Upper lobe of right lung (tissue), 1 donor: ENCODE measurements at places on chromosomes 2 and 18. TPM values are rescaled to one million over a fixed set of nuclear protein-coding genes. Genes with fewer than 3 reads are reported as not detected.

- H3K27ac ChIP-seq = no peak overlapping the region
- no peaks in the 10 kb centered on the region for H3K36me3 ChIP-seq
- H3K4me1 ChIP-seq = peaks cover 9% of the 10 kb centered on the region
- H3K27me3 ChIP-seq = no peaks in the 10 kb centered on the region
- H3K4me3 ChIP-seq = no peak overlapping the region
Observed at GRCh38 chr2:234335661-234336228, 161.1 kb downstream of the ARL4C start.

GRCh38 chr2:158181171-158181570 is 79.5 kb downstream of the UPP2 start:
- no peaks in the 10 kb centered on the region for H3K4me1 ChIP-seq
- no peaks in the 10 kb centered on the region for H3K27me3 ChIP-seq
- no peak for DNase-seq
- H3K4me3 ChIP-seq = no peak overlapping the region
- no peaks in the 10 kb centered on the region for H3K36me3 ChIP-seq

- no peak overlapping the region for H3K27ac ChIP-seq
- no peak overlapping the region for H3K4me3 ChIP-seq
- H3K27me3 ChIP-seq = peaks cover 16% of the 10 kb centered on the region
- no peaks in the 10 kb centered on the region for H3K36me3 ChIP-seq
- DNase-seq = no peak
- peaks cover 13% of the 10 kb centered on the region for H3K4me1 ChIP-seq
Observed at GRCh38 chr2:176552501-176553135, 283.4 kb downstream of the MTX2 start.

DNA sequence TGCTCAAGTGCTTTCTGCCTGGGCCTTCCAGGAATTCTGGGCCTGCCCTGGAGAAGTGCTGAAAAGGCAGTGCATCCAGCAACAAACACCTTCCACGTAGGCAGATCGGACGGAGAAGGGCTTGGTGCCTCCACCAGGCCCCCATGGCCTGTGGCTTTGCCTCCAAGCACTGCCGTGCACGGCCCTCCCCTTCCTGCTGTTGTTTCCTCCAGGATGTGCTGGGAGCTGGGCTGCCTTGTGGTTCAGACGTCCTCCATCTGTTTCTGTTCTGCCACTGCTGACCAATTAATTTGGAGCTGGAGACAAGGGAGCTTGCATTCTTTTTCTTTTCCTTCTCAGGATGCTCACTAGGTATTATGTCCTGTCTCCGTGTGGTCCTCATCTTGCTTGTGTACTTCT is 197.0 kb downstream of the HRH4 start:
- peaks cover 7% of the 10 kb centered on the region for H3K4me1 ChIP-seq
- H3K36me3 ChIP-seq = no peaks in the 10 kb centered on the region
- H3K27ac ChIP-seq = no peak overlapping the region
- no peaks in the 10 kb centered on the region for H3K27me3 ChIP-seq
- H3K4me3 ChIP-seq = no peak overlapping the region

GRCh38 chr18:2687390-2688001 is 32.0 kb downstream of the SMCHD1 start:
- H3K4me1 ChIP-seq = peaks cover 8% of the 10 kb centered on the region
- H3K36me3 ChIP-seq = peaks cover 46% of the 10 kb centered on the region
- no peaks in the 10 kb centered on the region for H3K27me3 ChIP-seq

DNA sequence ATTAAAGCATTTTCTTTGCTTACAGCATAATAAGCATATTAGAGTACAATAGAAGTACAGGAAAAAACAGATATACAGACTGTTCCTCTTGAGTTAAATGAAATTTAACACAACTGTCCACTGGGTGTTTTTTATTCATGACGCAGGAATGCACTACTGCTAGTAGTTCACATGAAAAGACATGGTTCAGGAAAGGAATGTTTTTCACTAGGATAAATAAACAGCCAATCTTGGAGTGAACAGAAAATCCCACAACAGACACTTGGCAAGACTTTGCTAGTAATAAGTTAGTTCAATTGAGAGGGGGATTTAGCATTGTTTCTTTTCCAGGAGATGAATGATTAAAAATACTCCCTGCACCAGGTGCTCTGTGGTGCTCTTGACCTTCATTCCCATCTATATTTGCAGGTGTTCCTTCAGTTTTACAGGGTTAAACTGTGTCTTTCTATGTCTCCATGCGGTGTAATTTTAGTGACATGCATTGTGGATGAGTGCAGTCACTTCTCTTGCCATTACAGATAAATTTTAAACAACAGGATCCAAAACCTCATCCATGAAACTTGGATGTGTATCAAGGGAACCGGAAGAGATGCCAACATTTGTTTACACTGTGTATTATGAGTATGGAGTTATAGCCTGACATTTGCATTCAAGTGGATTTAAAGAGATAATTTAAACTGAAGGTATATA is 796.6 kb downstream of the DSC3 start:
- no peaks in the 10 kb centered on the region for H3K36me3 ChIP-seq
- DNase-seq = no peak
- H3K27ac ChIP-seq = no peak overlapping the region
- no peak overlapping the region for H3K4me3 ChIP-seq
- no peaks in the 10 kb centered on the region for H3K27me3 ChIP-seq
- no peaks in the 10 kb centered on the region for H3K4me1 ChIP-seq

DNA sequence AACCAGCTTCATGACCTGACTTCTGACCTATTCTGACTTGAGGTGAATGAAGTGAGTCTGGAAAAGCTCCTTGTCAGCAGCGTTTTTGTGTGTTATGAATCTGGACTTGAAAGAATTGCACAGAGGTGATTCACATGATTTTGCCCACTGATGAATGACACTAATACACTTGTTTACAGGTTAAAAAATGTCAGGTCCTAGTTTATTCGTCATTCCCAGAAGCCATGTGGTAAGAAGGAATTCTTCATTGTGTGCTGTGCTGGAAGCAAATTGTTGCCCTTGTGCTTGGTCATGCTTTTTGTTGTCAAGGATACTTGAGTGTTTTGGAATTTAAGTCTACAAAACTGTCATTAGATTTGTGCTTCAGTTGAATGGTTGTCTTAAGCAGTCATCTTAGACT is 15.5 kb downstream of the SEC11C start:
- H3K36me3 ChIP-seq = peaks cover 75% of the 10 kb centered on the region
- H3K4me3 ChIP-seq = no peak overlapping the region
- no peaks in the 10 kb centered on the region for H3K27me3 ChIP-seq

GRCh38 chr2:186570604-186571003 is 19.3 kb upstream of the ITGAV start:
- H3K36me3 ChIP-seq = no peaks in the 10 kb centered on the region
- H3K4me1 ChIP-seq = peaks cover 4% of the 10 kb centered on the region
- no peak for DNase-seq
- H3K4me3 ChIP-seq = no peak overlapping the region
- no peaks in the 10 kb centered on the region for H3K27me3 ChIP-seq

DNA sequence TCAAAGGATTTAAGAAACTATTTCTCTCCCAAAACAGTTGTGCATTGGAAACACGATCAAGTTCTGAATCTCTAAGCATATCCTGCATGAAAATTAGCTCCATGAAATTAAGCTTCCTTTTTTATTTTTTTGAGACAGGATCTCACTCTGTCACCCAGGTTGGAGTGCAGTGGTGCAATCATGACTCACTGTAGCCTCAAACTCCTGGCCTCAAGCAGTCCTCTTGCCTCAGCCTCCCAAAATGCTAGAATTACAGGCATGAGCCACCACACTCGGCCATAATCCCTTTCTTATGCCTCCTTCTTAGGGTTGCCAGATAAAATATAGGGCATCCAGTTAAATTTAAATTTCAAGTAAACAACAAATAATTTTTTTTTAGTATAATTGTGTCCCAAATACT is 124.4 kb downstream of the ARL4C start:
- H3K4me1 ChIP-seq = peaks cover 17% of the 10 kb centered on the region
- H3K36me3 ChIP-seq = no peaks in the 10 kb centered on the region
- H3K27ac ChIP-seq = no peak overlapping the region
- no peak overlapping the region for H3K4me3 ChIP-seq
- H3K27me3 ChIP-seq = no peaks in the 10 kb centered on the region

- no peaks in the 10 kb centered on the region for H3K36me3 ChIP-seq
- no peaks in the 10 kb centered on the region for H3K4me1 ChIP-seq
- no peak for DNase-seq
- H3K27me3 ChIP-seq = no peaks in the 10 kb centered on the region
Observed at GRCh38 chr2:233976087-233976486, 58.9 kb downstream of the TRPM8 start.

GRCh38 chr2:218024871-218025270 is 22.1 kb upstream of the TNS1 start:
- H3K4me1 ChIP-seq = no peaks in the 10 kb centered on the region
- no peaks in the 10 kb centered on the region for H3K27me3 ChIP-seq
- DNase-seq = peak; percentile 40
- H3K36me3 ChIP-seq = no peaks in the 10 kb centered on the region
- H3K4me3 ChIP-seq = no peak overlapping the region

- H3K36me3 ChIP-seq = no peaks in the 10 kb centered on the region
- H3K27me3 ChIP-seq = no peaks in the 10 kb centered on the region
- DNase-seq = peak; percentile 21
- H3K4me3 ChIP-seq = no peak overlapping the region
Observed at GRCh38 chr2:239811111-239811781, 213.9 kb downstream of the NDUFA10 start.

- H3K4me1 ChIP-seq = peaks cover 20% of the 10 kb centered on the region
- H3K27ac ChIP-seq = no peak overlapping the region
- no peaks in the 10 kb centered on the region for H3K36me3 ChIP-seq
- peak; percentile 87 for DNase-seq
Observed at GRCh38 chr18:10519999-10520935, 5.6 kb upstream of the NAPG start.

GRCh38 chr2:223731503-223731902 is 105.9 kb downstream of the AP1S3 start:
- DNase-seq = no peak
- H3K27me3 ChIP-seq = no peaks in the 10 kb centered on the region
- H3K4me1 ChIP-seq = no peaks in the 10 kb centered on the region
- H3K4me3 ChIP-seq = no peak overlapping the region
- H3K36me3 ChIP-seq = no peaks in the 10 kb centered on the region

DNA sequence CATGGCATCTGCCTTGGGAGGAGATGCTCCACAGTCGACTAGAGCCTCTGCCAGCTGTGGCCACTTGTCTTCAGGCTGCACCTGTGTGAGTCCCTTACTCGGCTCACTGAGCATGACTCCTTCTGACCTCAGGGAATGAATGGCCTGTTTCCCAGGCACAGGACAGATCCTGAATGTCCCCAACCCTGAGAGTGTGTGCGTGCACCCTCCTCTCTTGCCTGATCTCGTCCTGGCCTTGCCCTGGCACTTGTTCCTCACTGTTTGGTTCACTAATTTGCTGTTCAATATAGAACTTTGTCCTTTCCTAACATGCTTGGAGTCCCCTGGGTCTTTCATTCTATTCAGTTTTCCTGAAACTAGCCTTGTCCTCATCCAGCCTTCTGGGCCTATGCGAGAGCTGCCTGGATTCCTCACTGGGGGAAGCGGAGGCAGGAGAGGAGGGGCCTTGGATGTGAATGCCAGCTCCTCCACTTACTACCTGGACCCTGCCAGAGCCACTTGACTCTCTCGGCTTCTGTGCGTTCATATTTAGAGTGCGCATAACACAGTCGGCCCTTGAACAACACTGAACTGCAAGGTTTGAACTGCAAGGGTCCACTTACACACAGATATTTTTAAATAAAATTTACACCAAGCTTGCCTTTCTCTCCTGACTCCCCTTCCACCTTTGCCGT is 184.8 kb downstream of the ACKR3 start:
- H3K36me3 ChIP-seq = no peaks in the 10 kb centered on the region
- no peak overlapping the region for H3K4me3 ChIP-seq
- no peak overlapping the region for H3K27ac ChIP-seq
- DNase-seq = no peak

DNA sequence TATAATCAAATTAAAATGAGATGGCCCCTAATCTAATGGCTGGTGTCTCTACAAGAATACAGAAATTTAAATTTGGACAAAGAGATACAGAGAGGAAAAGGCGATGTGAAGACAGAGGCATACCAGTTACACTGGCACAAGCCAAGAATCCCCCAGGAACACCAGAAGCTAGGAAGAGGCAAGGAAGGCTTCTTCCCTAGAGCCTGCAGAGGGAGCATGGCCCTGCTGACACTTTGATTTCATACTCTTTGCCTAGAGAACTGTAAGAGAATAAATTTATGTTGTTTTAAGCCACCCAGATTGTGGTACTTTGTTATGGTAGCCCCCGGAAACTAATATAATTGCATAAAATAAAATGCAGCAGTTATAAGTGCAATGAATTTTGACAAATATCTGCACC is 671.4 kb downstream of the MBD2 start:
- no peaks in the 10 kb centered on the region for H3K27me3 ChIP-seq
- H3K27ac ChIP-seq = no peak overlapping the region

GRCh38 chr2:205706769-205707381 is 24.6 kb downstream of the NRP2 start:
- H3K36me3 ChIP-seq = no peaks in the 10 kb centered on the region
- no peak overlapping the region for H3K4me3 ChIP-seq
- H3K4me1 ChIP-seq = peaks cover 55% of the 10 kb centered on the region
- no peaks in the 10 kb centered on the region for H3K27me3 ChIP-seq

The SLC11A1 gene
- total RNA-seq = 302 TPM

The COL3A1 gene
- 188 TPM for total RNA-seq

The PLGLB1 gene
- 3.3 TPM for total RNA-seq

The ANKRD30BL gene
- not detected for total RNA-seq
